Right cardiac atrium (tissue), 5 donors: ENCODE measurements at places on chromosomes 1 and 21. TPM values are rescaled to one million over a fixed set of nuclear protein-coding genes. Genes with fewer than 3 reads are reported as not detected.
A peak's percentile ranks its signal among the peaks of the same experiment; 100 is the strongest.

Gene FCRL4
- total RNA-seq: not detected

Gene BNIPL
- total RNA-seq: 0.23 TPM

GRCh38 chr1:93433407-93433961 is 14.4 kb upstream of the FNBP1L start:
- DNase-seq: no peak

GRCh38 chr1:31161571-31161970 is 78.1 kb downstream of the NKAIN1 start:
- DNase-seq: no peak

Gene ELAVL4
- 0.41 TPM for total RNA-seq

Gene ANGPTL3
- total RNA-seq: not detected

- peak; percentile 84 for DNase-seq
Measured at GRCh38 chr1:150543500-150544143, 5.6 kb upstream of the ADAMTSL4 start.

GRCh38 chr21:36690628-36691554 is 8.0 kb upstream of the SIM2 start:
- no peak for DNase-seq

- DNase-seq: peak; percentile 29
Measured at GRCh38 chr1:70963374-70963773, 84.2 kb downstream of the PTGER3 start.

GRCh38 chr1:178310685-178311105 is 186.1 kb downstream of the CLEC20A start:
- no peak for DNase-seq

Gene SMCP
- not detected for total RNA-seq

Gene CELA3A
- total RNA-seq: not detected

DNA sequence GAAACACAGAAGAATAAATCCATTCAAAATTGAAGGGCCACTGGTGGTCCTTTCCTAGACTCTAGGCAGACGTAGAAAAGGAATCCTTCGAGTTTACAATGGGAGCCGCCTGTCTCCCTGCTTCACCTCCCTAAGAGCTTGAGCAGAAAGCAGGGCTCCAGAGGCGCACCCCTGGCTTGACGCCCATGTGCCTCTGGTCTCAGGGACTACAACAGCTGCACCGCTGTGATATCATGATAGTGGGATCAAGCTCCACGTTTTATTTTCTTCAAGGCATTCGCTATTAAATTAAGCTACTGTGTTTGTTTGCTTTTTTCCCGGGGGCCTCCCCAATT is 403 bp upstream of the C1orf122 start:
- DNase-seq: peak; percentile 60

DNA sequence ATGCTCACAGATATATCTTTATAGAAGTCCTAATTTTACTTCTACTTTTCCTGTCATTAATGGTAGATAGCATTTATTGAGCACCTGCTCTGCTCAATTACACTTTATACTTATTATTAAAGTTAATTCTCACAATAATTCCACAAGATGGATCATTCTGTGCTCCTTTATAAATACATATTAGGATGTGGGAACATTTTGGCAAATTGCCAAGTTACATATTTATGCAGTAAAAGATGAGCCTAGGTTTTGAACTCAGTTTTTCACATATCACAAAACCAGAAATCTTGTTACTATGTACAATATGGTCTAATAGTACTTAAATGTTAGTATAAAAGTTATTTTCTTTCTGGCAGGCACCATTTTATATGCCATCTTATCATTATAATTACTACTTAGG is 895.0 kb upstream of the B3GALT2 start:
- DNase-seq: no peak

Gene ETV3L
- total RNA-seq: not detected

- no peak for DNase-seq
Measured at GRCh38 chr1:28510273-28510969, 4.6 kb downstream of the RCC1 start.

- no peak for DNase-seq
Measured at GRCh38 chr1:202333861-202334260, 7.9 kb downstream of the UBE2T start.

- DNase-seq: no peak
Measured at GRCh38 chr1:42576935-42577334, 81.3 kb upstream of the PPIH start.

Gene ADGRL4
- 15.8 TPM for total RNA-seq

Gene VWA5B1
- total RNA-seq: 0.31 TPM

DNA sequence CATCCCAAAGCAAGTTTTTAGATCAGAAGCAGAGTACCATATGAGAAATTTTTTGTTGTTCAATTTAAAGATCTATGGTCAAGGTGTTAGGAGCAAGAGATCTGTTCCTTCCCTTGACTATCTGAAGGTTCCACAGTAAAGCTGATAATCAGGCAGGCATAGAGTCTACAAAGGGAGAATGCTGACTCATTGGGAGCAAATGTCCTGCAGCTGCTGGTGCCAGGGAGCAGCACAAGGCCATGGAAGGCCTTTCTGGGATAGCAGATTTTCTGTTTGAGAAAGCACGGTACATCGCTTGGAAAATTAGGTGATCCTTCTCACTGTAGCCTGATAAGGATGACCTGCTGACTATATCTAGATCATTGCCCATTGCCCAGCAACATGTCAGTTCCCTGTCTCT is 210.1 kb upstream of the C1orf87 start:
- no peak for DNase-seq

- DNase-seq: no peak
Measured at GRCh38 chr1:246397046-246397445, 110.0 kb downstream of the SMYD3 start.

DNA sequence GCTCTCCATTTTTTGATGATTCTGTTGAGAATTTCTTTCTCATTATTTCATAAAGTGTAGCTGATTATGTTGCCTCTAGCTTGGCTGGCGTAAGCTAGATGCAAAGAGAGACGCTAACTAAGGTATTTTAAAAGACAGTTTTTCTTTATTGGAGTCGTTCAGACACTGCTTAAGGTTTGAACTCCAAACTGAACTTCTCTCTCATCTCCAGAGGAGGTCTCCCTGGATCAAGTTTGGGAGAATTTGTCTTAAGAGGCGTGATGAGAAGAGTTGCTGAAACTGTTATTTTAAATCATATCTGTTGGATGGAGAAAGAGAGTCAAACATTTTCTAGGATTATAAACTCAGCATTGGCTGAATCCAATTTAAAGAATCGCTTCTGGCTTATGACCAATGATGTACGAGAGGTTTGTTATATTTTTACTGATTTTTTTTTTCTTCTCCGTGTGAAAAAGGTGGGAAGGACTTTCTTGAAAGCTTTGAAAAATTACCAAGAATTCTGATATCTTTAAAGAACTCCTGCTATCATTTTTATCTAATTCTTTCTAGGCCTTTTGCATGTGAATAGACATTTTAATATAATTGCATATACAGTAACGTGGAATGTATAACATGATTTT is 34.0 kb downstream of the MAP3K7CL start:
- DNase-seq: no peak

Gene LRRN2
- 4.8 TPM for total RNA-seq

Gene KRTAP22-1
- total RNA-seq: not detected

- DNase-seq: no peak
Measured at GRCh38 chr1:155043301-155043702, 7.8 kb upstream of the ADAM15 start.

Gene CLCA4
- 0.11 TPM for total RNA-seq

Gene NKAIN1
- not detected for total RNA-seq

GRCh38 chr21:32334980-32335531 is 36.4 kb downstream of the MRAP start:
- DNase-seq: no peak

DNA sequence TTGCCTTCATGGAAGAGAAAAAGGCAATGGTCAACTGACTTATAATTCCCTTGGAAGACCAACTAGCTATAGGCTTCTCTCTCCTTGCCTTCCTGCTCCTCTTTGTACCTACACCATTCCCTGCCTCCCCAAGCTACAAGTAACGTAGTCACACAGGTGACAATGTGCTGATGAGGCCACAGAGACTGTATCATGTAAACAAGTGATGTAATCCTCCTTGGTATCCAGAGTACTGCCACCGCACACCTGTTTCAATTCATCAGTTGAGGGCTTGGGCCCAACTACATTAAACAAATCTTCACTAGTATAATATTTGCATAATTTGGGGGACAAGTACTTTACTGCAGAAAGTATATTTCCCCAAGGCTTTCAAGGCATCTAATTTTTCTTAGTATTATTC is 76.4 kb upstream of the SCYL3 start:
- no peak for DNase-seq

Gene SH2D2A
- total RNA-seq: 2.7 TPM

- no peak for DNase-seq
Measured at GRCh38 chr1:3819771-3820200, 23.5 kb upstream of the LRRC47 start.

Gene ZC3H12A
- 6.0 TPM for total RNA-seq

Gene LRRIQ3
- 0.76 TPM for total RNA-seq

Gene MROH7
- total RNA-seq: 7.5 TPM

- DNase-seq: peak; percentile 54
Measured at GRCh38 chr21:14120091-14120734, 90.5 kb downstream of the LIPI start.

DNA sequence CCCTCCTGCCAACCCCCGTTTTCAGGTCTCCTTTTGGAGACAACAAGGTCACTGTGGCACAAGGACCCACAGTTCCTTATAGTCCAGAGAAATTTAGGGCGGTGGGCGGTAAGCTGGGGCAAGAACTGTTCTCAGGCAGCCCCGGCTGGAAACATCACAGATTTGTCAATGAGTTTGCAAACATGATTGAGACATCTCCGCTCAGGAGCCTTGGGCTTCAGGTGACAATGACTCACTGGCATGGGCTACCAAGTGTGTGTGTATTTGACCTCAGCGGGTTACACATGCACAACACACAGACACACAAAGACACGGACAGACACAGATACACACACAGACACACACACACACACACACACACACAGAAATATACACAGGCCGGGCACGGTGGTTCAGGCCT is 58.2 kb upstream of the ABCG1 start:
- DNase-seq: no peak

- DNase-seq: no peak
Measured at GRCh38 chr1:11653101-11653860, 948 bp downstream of the FBXO2 start.

Gene SYPL2
- total RNA-seq: 12.9 TPM

GRCh38 chr1:109391626-109392025 is 6.1 kb downstream of the SORT1 start:
- no peak for DNase-seq

DNA sequence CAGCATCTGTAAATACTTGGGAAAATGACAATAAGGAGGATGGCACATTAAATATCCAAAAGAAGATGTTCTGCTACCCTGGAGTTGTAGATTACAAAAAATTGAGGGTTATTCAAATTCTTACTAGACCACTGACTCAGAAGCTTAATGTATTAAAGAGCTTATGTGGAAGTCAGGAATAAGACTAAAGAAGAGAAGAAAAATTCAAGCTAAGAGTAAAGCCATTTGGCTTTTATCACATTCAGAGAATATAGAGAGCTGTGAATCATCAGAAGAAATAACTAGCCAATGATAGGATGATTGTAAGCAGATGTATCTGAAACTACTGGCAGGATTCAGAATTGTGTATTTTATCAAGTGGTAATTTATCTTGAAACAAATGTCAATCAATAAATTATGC is 237.0 kb downstream of the TBX15 start:
- no peak for DNase-seq

GRCh38 chr1:61636376-61636775 is 88.6 kb downstream of the TM2D1 start:
- DNase-seq: no peak

DNA sequence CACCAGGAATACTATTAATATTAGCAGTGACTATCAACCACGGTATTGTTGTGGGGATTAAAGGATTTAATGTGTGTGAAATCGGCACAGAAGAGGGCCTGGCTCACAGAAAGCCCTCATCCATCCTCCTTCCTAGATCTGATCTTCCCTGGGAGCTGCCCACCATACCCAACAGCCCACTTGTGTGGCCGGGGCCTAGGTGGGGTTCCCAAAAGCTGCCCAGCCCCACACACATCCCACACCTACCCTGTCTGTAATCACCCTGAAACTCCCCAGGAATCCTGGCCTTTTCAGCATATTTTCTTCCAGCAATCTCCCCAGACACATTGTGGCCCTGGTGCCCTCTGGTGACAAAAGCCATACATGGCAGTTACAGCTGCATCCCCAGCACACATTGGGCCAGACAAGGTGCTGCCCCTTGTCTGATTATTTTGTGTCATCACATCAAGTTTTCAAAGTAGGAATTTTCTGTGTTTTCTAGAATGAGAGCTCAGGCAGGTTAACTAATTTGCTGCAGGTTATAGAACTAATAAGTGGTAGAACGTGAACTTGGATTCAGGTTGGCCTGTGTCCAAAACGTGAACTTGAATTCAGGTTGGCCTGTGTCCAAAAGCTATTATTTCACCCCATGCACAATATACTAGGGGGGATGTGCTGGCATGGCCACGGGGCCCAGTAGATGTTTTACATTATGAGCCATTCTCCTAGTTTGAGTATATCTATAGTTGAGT is 5.3 kb upstream of the SLC6A9 start:
- peak; percentile 80 for DNase-seq

DNA sequence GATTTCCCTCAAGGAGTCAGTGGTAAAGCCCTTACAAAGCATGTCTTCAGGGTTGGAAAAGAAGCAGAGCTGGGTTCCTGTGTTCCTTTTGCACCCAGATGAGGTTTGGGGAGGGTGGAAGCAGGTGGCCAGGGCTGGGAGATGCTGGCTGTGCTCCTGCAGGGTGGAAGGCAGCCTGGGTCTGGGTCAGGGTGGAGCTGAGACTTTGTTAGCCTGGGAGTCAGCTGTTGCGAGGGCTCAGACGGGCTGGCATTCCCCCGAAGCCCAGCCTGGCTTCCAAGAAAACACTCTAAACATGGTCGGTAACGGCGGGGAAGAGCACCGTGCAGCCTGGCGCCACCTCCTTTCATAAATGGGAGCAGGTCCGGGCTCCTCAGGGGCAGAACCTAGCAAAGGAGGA is 43.7 kb upstream of the EPS8L3 start:
- no peak for DNase-seq

- no peak for DNase-seq
Measured at GRCh38 chr1:235485558-235485957, 18.7 kb downstream of the B3GALNT2 start.

DNA sequence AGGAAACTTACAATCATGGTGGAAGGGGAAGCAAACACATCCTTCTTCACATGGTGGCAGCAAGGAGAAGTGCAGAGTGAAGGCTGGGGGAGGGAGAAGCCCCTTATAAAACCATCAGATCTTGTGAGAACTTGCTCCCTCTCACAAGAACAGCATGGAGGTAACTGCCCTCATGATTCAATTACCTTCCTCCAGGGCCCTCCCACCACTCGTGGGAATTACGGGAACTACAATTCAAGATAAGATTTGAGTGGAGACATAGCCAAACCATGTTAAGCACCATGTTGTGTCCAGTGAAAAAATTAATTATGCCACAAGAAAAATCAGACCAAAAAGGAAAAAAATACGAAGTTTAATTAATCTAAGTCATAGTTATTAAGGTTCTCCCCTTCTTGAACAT is 109.5 kb downstream of the CLDN17 start:
- no peak for DNase-seq

- peak; percentile 46 for DNase-seq
Measured at GRCh38 chr1:207806531-207807325, 54.9 kb downstream of the CD46 start.

- no peak for DNase-seq
Measured at GRCh38 chr1:164583835-164584539, 25.0 kb downstream of the PBX1 start.

GRCh38 chr1:208899438-208899837 is 655.3 kb upstream of the PLXNA2 start:
- DNase-seq: no peak
